ENCODE measurements at places on chromosomes 5 and 9. TPM values are rescaled to one million over a fixed set of nuclear protein-coding genes. Genes with fewer than 3 reads are reported as not detected.

- DNase-seq, result peak; percentile 19
Observed at GRCh38 chr5:102481054-102481715, 17.6 kb downstream of the SLCO6A1 start.

The FRRS1L gene
- total RNA-seq, result not detected

GRCh38 chr5:32201122-32201753 lies 27.1 kb upstream of the GOLPH3 start:
- no peak for DNase-seq

DNA sequence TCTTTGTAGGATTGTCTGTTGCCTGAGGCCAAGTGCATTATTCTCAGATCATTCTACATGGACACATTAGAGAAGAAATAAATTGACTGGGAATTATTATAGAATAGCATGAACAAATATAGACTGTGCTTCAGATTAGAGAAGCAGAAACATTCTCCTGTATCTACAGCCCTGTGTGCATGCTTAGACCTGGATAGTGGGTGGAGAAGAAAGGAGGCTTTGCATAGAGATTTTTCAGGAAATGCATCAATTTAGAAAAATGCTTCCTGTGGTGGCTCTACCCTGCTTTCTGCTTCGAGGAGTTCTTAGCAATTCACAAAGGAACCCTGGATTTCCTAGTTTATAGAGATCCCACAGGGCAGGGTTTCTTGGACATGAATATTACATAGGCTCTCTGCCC lies 66.7 kb downstream of the IRX1 start:
- no peak for DNase-seq

The KLHL3 gene
- total RNA-seq, result 2.9 TPM

- no peak for DNase-seq
Observed at GRCh38 chr5:107948377-107948776, 277.6 kb upstream of the EFNA5 start.

The WHRN gene
- 15.3 TPM for total RNA-seq

- no peak for DNase-seq
Observed at GRCh38 chr9:110748251-110748893, 79.8 kb downstream of the MUSK start.

The MYO10 gene
- 72.3 TPM for total RNA-seq

DNA sequence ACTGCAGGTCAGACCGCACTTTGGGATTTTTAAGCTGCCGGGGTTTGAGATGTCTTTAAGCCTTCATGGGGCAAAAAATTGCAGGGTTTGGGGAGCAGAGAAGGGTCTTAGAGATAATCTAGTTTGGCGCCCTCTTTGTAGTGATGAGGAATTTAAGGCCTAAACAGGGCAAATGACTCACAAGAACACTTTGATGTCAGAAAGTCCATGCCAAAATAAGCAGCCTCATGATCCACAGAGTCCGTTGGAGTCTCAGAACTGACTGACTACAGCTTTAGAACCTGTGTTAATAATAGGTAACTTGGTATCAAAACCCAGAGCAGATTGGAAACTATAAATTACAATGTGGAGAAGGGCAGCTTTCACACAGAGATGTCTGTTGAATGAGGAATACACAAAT lies 35.9 kb upstream of the PTGS1 start:
- no peak for DNase-seq

DNA sequence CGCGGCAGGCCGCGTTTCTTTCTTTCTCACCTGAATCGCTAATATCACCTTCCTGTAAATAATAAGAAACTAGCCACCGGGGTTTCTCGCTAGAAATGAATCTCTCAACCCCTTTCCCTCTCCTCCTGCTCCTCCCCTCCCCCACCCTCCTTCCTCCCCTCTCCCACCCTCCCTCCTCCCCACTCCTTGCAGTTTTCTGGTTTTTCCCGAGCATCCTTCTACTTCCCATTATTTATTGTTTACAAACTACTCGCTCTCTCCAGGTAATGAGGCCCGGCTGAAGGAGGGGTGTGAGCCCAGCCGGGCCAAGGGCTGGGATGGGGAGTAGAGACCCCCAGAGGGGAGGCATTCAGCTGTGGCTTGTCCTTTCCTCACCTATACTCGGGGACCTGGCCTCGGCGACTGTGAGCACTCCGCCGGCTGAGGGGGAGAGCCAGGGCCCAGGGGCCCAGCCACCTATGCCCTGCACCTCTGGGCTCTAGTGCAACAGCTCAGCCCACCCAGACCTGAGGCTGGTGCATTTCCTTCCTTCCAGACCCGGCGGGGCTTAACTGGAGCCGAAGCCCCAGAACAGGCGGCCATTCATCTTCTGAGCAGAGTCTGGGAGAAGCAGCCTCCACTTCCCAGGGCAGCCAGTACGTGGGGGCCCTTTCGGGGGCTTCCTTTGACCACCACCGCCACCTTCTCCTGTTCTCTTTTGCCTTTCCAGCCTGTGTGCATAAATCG lies 2.1 kb upstream of the IRX4 start:
- no peak for DNase-seq

The MOCS2 gene
- total RNA-seq, result 29.1 TPM

All from PC-3 (cell line).